ENCODE measurements at places on chromosomes 16 and 17.

GRCh38 chr17:12438813-12439586, 226.7 kb upstream of the MYOCD start:
- peak; percentile 60 for DNase-seq

DNA sequence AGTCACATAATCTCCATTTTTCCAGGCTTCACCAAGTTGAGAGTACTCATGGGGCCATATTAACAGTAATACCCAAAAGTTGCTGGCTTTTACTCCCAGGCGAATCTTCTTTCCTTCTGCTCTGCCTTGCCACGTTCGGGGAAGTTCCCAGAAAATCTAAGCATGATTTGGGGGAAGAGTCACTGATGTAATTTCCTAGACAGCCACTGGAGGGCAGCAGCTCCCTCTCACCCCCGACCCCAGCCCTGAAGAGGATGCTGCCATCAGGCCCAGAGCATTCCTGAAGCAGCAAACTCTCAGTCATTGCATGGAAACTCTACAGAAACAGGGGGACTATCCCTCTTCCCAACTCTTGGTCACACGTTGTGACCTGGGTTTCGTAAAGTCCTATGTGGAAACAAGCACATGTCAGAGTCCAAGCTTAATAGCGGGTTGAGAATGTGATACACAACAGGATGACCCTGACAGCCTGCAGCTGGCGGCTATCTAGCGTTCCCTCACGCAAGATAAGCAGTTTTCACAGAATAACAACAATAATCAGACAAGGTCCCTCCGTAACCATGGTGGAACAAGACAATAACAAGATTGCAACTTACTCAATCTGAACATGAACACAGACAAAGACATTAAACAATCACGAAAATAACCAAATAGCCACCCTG, 43.8 kb upstream of the DHX40 start:
- peak; percentile 94 for DNase-seq

DNA sequence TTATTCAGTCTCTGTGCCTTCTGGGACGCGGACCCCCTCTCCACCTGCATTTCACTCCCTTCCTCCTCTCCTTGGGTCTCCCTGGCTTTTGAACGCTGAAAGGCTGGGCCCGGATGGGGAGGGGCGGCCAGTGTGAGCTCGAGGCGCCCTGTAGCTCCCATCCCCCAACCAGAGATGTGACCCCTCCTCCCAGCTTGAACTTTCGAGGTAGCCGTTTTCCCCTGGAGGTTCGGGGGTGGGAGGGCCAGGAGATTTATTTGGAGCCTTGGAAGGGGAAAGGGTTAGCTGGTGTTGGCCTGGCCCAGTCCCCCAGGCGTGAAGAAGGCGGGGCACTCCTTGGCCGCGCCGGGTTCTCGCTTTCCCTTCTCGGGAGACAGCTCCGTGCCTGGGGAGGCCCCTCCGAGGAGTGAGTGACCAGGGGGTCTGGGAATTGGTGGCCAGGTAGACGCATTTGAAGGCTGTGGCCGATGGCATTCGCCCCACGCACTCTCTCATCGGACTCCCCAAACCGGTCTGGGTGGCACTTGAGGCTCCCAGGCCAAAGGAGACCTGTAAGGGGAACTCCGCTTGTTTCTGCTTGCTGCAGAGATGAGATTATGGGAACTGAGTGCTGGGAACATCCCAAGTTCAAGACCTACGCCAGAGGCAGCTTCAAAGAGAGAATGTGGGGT, 942 bp downstream of the LDAF1 start:
- peak; percentile 80 for DNase-seq

DNA sequence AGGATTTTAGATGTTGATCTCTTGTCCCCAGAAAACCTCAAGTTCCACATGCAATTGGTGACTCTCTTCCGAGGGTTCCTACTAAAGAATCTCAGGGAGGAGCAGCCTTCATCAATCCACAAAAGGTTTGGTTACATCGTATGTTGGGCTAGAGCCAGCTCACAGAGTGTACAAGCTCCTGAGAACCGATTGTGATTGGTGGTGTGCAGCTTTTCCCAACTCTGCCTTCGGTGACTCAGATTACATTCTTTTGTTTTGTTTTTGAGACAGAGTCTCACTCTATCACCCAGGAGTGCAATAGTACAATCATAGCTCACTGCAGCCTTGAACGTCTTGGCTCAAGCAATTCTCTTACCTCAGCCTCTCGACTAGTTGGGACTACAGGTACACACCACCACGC, 172.4 kb downstream of the PMP22 start:
- peak; percentile 13 for DNase-seq

- peak; percentile 92 for DNase-seq
Observed at GRCh38 chr17:40909351-40909750, 24.3 kb upstream of the KRT20 start.

DNA sequence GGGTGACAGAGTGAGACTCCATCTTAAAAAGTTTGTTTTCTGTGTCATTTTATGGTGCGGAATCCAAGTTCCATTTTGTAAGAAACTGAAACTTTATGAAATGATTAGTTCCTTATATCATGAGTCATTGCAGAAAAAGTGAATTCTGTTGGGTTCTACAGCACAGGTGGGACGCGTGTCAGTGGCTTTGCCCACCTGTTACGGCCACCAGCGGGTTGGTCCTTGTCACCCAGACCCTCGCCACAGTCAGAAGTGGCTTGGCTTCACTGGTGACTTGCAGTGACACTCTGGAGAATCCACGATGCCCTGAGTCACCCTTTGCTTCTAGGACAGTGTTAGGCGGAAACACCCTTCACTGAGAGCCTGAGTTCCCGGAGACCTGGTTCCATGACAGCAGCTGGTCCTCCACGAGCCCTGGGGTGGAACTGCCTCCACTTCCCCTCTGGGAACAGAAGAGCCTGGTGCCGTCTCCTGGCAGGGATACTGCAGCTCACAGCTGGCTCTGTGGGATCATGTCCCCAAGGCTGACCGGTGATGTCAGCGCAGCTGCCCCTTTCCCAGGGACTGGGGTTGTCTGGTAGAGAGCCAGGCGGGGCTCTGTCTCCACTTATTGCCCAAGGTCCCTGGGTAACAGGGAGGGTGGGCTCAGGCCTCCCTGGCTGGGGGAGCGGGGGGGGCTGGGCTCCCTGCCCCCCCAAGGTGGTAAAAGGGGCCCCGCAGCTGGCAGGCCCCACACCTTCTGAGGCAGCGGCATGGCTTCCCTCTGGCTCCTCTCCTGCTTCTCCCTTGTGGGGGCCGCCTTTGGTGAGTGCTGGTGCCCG, at the start of gene CTRB1:
CTRB1 (plus strand) TSS at position 733 of the 821 bp plus-strand sequence; CDS start at position 753, 20 bp downstream.
- DNase-seq = no peak

- peak; percentile 100 for DNase-seq
Observed at GRCh38 chr17:73231841-73232586, 29.7 kb downstream of the CPSF4L start.

GRCh38 chr17:228951-229708, 47.7 kb upstream of the DOC2B start:
- no peak for DNase-seq

DNA sequence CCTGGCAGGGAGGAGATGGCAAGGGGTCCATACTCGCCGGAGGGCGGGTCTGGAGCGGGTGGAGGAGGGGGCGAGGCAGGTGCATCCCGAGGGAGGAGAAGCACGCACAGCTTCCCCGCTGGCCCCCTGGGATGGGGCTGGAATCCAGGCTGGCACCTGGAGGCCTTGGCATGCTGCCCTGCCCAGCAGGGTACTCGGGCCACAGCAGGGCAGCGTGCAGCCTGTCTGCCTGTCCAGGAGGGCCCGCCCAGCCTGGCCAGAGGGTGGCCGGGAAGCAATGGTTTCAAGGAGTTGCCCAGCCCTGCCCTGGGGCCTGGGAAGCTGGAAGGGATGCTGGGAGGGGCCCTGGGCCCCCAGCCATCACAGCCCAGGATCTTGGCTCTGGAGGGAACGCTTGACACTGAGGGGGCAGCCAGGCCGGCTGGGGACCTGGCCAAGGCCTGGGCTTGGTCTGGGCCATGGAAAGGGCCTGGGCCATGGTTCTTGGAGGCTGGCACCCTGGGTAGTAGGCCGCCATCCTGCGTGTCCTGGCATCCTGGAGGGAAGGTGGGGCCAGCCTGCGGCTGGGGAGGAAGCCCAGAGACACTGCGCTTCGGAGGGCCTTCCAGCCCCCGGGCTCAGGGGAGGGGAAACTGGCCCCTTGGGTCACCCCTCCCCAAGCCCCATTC, 1.1 kb downstream of the GLIS2 start:
- no peak for DNase-seq

DNA sequence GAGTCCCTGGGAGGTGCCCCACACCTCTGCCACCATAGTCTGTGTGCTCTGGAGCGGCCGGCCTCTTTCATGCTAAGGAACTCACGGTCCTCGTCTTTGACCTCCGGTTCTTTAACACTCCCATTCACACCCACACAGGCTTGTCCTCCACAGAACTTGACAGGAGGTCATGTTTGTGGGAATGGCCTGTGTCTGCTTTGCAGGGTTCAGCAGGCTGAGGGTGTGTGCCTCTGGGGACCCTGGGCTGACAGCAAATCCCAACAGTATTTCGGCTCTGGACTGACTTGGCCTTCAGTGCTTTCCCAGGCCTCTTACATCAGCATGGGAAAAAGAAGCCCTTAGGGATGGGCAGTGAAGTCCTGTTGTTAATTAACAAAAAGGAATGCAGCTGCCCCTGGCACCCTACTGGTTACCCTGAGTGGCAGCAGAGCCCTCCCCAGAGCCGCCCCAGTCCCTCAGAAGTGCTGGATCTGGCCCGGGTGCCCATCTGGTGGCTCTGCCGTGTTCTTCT, 35.4 kb upstream of the ADORA2B start:
- DNase-seq = peak; percentile 81

DNA sequence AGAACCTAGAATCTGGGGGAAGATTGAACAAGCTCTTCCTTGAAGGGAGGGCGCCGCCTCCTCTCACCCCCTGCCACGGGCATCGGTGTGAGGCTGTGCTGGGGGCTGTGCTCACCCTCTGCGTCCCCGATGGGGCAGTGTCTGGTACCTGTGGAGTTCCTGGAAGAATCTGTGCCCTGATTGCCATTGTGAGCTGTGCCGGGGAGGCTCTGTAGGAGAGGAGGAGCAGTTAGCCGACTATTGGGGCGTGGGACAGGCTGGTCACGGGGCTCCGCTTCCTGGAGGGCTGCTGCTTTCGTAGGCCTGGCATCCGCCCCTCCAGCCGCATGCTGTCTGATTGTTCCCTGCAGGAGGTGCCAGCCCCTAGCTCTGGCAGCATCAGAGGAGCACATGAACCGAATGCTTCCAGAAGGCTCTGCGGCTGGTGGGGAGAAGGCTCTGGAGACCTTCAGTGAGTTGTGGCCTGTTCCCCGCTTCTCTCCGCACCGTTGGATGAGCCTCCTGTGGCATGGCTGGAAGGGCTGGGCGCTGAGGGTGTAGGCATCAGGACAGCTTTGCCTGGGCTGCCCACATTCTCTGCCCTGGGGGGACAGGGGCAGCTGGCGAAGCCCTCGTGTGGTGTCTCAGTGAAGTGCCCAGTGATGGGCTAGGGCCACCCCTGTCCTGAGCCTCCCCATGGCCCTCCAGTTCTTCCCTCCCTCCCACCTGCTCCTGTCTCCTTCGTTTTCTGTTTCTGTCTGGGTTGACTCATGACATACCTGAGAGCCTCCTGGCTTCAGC, 86.9 kb downstream of the SEC14L1 start:
- DNase-seq = peak; percentile 54

GRCh38 chr16:57051696-57052228, 40.6 kb upstream of the CPNE2 start:
- no peak for DNase-seq

- peak; percentile 81 for DNase-seq
Observed at GRCh38 chr17:49361129-49361901, 735 bp downstream of the ZNF652 start.

GRCh38 chr17:69523244-69523861, 108.9 kb downstream of the MAP2K6 start:
- DNase-seq = peak; percentile 79

GRCh38 chr16:83898463-83899271, at the start of gene MLYCD:
Gene MLYCD (plus strand): TSS chr16:83899115. CDS start chr16:83899145, 30 bp downstream.
- DNase-seq = peak; percentile 95

GRCh38 chr17:74543406-74543805, 2.5 kb downstream of the CD300C start:
- DNase-seq = peak; percentile 69

DNA sequence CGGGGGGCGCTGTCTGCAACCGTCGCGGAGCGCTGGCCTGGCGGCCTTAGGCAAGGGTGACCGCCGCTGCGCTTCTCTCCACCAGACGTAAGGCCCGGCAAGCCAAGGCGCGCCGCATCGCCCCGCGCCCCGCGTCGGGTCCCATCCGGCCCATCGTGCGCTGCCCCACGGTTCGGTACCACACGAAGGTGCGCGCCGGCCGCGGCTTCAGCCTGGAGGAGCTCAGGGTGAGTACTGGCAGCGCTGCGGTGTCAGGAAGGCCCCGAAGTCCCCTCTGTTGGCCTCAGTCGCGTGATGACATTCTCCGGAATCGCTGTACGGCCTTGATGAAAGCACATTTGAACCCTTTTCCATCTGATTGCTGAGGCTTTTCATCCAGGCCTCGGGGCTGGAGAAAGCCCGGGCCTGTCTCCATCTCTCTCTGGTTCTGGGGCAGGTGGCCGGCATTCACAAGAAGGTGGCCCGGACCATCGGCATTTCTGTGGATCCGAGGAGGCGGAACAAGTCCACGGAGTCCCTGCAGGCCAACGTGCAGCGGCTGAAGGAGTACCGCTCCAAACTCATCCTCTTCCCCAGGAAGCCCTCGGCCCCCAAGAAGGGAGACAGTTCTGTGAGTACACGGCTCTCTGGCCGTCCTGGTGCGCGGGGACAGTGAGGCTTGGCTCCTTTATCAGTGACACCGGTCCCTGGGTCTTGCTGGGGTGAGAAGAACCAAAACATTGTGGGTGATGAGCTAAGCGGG, 831 bp downstream of the RPL13 start:
- DNase-seq = no peak

DNA sequence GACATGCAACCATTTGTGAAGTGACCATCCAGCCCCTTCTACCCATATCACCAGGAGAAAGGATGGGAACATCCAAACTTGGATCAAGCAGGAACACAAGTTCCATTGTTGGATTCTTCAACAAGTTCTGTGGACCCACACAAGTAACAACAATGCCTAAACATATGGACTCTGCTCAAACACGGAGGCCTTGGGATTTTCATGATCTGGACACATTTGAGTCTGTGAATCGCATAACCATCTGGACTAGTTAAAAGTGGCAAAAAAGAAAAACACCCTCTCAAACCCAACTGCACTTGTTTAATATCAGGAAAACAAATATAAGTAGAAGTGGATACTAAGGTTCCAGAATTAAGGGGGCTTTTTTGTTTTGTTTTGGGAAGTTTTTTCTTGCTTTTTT, 70.8 kb downstream of the TOX3 start:
- no peak for DNase-seq

DNA sequence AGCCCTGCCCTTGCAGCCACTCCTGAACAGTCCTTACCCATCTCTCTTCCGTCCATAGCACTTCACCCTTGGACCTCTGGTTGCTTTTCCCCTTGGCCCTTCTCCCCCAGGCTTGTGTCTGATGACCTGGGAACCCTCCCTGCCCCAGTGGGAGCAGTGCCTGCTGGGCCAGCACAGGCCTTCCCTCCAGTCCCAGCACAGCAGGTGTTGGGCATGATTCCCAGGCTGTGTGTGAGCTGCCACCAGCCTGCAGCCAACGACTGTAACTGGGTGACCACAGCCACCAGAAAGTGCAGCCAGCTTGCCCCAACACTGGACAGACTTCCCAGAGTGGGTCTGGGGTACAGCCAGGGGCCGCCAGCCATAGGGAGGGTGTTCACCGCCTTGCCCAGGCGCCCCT, 30.0 kb downstream of the CRAMP1 start:
- DNase-seq = no peak
